GM13977 (cell line): ENCODE measurements at places on chromosomes 12 and 14.

GRCh38 chr14:59630288-59630963 is 53.8 kb upstream of the CCDC175 start:
- no peak for DNase-seq

- DNase-seq: no peak
Observed at GRCh38 chr12:6266971-6267721, 43.3 kb upstream of the PLEKHG6 start.

GRCh38 chr12:49264466-49264872 is 413 bp upstream of the TUBA1C start:
- peak; percentile 77 for DNase-seq

GRCh38 chr14:99441918-99442317 is 38.7 kb downstream of the SETD3 start:
- DNase-seq: no peak

DNA sequence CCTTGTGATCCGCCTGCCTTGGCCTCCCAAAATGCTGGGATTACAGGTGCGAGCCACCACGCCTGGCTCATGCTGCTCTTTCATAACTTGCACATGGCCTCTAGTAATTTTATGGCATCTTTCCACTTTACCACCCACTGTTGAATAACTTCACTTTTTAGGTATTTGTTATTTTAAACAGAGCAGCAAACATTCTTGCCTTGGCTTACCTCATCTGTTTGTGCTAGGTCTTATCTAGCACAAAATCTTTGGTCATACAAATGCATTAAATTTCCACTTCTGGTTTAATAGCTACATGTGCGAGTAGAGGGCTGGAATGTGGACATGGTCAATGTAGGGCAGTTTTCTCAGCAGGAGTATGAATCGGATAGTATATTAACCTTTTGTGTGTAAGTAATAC is 38.8 kb upstream of the ATF7IP start:
- DNase-seq: no peak

DNA sequence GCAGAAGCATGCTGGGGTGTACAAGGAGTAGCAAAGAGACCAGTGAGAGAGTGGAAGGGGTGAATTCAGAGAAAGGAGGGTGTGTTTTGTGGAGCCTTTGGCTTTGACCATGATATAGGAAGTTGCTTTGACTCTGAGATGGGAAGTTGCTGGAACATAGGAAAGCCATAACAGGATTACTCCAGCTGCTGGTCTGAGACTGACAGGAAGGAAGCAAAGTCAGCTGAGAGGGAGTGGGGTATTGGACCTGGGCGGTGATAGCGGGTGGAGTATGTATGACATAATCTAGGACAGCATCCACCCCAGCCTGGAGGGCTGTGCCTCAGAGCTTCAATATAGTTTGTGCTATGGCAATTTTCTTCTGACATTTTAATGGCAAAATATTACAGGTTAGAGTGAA is 324.4 kb downstream of the PDZRN4 start:
- no peak for DNase-seq

- DNase-seq: peak; percentile 32
Observed at GRCh38 chr12:24596768-24597388, 352.0 kb downstream of the BCAT1 start.

DNA sequence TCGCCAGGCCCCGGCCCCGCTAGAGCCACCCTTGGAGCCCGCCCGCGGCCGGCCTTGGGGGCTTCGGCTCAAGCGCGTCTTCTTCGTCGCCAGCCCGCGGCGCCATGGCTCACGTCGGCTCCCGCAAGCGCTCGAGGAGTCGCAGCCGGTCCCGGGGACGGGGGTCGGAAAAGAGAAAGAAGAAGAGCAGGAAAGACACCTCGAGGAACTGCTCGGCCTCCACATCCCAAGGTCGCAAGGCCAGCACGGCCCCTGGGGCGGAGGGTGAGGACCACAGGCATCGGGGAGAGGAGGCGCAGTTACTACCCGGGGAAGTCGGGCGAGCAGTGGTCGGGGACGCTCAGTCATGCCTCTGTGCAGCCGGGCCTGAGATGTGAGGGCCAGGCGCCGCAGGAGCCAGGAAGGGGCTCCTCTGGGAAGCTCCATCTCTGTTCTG is 573 bp downstream of the ARL6IP4 start:
- no peak for DNase-seq

- DNase-seq: no peak
Observed at GRCh38 chr14:68523989-68524725, 268.7 kb downstream of the ZFP36L1 start.

GRCh38 chr14:71341156-71341555 is 433.9 kb downstream of the PCNX1 start:
- DNase-seq: no peak

DNA sequence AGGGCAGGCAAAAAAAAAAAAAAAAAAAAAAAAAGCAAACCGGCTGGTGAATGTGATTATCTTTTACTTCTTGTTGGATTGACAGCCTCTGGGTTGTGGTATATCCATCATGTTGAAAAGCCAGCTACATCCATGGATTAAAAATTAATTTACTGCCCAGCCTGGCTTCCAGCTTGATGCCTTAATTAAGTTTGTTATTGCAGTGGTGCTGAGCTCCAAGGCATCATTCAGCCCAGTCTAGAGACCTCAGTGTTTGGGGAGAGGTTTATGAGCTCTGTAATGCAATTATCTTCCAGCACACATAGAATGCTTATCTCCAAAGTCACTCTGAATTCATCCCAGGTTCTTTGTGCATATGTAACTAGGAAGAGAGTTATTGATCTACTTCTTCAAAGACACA is 114.8 kb downstream of the RIMBP2 start:
- DNase-seq: no peak

DNA sequence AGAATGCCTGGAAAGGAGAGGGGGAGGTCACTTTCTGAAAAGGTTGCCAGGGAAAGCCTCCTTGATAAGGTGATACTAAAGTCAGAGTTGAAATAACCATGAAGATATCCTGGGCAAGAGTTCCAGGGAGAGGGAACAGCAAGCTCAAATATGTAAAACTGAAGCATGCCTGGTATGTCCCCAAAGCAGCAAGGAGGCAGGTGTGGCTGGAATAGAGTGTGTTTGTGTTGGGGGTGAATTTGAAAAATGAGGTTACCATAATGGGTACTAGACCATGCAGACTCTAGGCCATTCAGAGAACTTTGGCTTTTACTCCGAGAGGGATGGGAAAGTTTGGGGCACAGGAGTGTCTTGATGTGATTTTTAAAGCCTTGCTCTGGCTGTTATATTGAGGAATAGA is 66.7 kb upstream of the PTCSC3 start:
- DNase-seq: no peak

GRCh38 chr12:122999196-122999946 is 18.9 kb downstream of the ARL6IP4 start:
- no peak for DNase-seq

- no peak for DNase-seq
Observed at GRCh38 chr14:64387232-64387781, 846 bp upstream of the MTHFD1 start.
